ENCODE measurements at places on chromosomes 5 and 9.

- no peak for DNase-seq
Observed at GRCh38 chr5:13941468-13941867, 3.0 kb downstream of the DNAH5 start.

GRCh38 chr5:59040804-59041201 lies 457.9 kb downstream of the RAB3C start:
- DNase-seq, result no peak

GRCh38 chr9:86842573-86842972 lies 104.7 kb downstream of the GAS1 start:
- DNase-seq, result no peak

GRCh38 chr5:103208460-103208859 lies 50.1 kb upstream of the MACIR start:
- no peak for DNase-seq

DNA sequence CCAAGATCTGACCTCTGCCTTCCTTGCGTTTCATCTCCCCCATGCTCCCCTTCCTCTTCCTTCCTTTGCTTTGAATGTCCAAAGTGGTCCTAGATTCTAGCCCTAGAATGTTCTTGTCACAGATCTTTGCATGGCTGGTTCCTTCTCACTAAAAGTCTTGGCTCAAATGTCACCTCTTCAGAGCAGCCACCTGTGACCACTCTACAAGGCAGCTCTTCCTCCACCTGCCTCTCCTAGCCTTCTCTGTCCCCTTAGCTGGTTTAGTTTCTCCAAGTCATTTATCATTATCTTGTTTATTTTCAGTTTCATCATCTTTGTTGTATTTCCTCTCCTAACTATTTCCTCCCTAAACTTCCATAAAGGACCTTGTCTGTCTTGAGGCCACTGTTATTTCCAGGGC lies 7.1 kb upstream of the OCLN start:
- DNase-seq, result no peak

- no peak for DNase-seq
Observed at GRCh38 chr9:90469865-90470387, 172.7 kb downstream of the DIRAS2 start.

- no peak for DNase-seq
Observed at GRCh38 chr5:142017832-142018427, 5.1 kb upstream of the GNPDA1 start.

- DNase-seq, result no peak
Observed at GRCh38 chr5:127396490-127397155, 106.0 kb downstream of the MEGF10 start.

DNA sequence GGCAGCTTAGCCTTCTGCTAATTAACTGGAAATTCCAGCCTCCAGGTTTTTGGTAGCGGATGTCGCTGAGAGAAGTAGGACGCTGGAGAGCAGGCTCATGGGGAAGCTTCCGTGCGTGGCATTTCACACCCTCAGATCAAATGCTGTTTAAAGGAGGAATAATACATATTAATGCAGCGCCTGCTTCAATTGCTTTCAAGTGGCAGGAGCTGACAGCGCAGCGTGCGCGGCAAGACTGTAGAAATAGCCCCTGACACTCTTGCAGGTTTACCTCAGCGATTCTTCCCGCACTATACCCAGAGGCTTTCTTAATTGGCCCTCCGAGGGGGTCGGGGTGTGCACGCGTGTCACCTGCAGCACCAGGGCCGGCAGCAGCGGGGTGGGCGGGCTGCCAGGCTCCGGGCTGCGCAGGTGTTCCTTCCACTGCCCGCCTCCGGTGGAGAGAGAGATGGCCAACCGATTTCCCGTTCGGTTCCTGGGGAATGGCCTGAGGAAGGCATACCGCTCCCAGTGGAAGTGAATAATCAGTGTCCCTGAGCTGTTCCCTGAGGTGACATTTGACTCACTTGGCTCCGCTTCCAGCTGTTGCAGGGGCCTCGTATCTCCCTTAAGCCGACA lies 427.9 kb downstream of the KCTD16 start:
- DNase-seq, result no peak

GRCh38 chr9:132590318-132591182 lies 8.1 kb downstream of the BARHL1 start:
- DNase-seq, result no peak

GRCh38 chr9:113425072-113425471 lies 14.5 kb downstream of the C9orf43 start:
- DNase-seq, result peak; percentile 35

- DNase-seq, result no peak
Observed at GRCh38 chr5:61082516-61083280, 79.6 kb downstream of the SMIM15 start.

DNA sequence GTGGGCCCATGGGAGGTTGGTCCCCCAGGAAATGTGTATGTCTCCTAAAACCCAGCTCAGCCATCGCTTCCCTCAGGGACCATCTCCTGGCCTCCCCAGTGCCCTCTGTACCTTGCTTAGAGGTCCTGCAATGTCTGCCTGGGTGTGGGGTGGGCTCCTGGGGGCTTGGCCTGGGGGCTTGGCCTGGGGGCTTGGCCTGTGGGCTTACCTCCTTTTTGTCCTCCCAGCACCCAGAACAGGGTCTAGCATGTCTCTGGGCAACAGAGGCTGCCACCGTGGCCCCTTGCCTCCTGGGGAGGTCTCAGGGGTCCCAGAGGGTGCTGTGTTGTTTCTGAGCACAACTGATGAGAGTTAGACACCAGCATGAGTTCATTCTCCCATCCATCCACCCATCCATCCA lies 10.7 kb upstream of the VAV2 start:
- DNase-seq, result no peak

DNA sequence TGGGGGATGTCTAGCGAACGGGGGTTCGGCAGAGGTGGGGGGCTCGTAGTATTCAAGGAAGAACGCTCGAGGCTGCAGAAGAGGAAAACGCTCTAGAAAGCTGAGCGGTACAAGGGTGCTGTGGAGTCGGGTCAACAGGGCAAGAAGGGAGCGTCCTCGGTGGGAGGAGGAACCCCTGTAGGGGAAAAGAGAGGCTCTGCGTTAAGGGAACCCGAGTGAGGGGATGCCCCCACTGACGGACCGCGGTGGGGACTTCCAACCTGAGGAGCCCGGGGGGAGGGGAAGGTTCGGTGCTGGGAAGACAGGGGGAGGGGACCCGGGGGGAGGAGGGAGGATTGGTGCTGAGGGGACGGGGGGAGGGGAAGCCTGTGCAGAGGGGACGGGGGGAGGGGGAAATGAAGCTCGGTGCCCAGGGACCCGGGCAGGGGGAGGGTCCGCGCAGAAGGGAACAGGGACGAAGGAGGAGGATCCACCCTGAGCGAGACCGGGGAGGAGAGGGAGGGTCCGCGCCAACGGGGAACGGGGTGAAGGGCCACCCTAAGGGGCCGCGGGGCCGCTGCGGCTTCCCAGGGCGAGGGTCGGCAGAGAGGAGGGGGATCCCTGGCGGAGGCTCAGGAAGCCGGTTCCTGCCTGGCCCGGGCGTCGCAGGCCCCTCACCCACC lies 621 bp downstream of the NR6A1 start:
- peak; percentile 67 for DNase-seq

- no peak for DNase-seq
Observed at GRCh38 chr9:18331808-18332209, 142.1 kb upstream of the ADAMTSL1 start.

GRCh38 chr5:64767959-64768357 lies 533 bp downstream of the SREK1IP1 start:
- no peak for DNase-seq

DNA sequence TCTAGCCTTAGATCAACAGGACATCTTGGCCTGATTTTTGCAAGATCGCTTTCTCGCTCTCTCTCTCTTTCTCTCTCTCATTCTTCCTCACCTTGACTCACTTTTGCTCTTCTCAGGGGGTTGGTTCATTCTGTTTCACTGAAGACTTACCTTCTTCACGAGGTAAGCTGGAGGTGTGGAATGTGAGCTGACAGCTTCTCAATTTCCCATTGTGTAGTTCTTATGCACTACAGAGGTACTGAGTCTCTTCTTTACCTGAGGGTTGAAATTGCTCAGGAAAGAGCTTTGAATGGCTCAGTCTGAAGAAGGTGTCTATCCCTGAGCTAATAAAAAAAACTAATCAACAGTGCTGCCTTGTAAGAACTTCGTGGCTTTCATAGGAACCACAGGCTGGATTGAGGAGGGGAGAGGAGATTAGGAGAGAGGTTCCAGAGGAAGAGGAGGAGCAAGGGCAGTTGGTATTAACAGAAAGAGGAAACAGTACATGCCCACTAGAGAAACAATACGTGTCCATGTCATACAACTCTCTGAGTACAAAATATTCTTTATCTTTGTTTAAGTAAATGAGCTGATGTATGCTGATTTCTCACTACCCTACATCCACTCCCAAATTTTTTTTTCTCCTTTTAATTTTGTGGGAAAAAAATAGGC lies 192.2 kb downstream of the TMEM167A start:
- no peak for DNase-seq

Data from hematopoietic multipotent progenitor cell (in vitro differentiated cells).